NCI-H2081 treated with DMSO at 0.1 percent for 48 hours (cell line): ENCODE measurements at places on chromosomes 1 and 21.

DNA sequence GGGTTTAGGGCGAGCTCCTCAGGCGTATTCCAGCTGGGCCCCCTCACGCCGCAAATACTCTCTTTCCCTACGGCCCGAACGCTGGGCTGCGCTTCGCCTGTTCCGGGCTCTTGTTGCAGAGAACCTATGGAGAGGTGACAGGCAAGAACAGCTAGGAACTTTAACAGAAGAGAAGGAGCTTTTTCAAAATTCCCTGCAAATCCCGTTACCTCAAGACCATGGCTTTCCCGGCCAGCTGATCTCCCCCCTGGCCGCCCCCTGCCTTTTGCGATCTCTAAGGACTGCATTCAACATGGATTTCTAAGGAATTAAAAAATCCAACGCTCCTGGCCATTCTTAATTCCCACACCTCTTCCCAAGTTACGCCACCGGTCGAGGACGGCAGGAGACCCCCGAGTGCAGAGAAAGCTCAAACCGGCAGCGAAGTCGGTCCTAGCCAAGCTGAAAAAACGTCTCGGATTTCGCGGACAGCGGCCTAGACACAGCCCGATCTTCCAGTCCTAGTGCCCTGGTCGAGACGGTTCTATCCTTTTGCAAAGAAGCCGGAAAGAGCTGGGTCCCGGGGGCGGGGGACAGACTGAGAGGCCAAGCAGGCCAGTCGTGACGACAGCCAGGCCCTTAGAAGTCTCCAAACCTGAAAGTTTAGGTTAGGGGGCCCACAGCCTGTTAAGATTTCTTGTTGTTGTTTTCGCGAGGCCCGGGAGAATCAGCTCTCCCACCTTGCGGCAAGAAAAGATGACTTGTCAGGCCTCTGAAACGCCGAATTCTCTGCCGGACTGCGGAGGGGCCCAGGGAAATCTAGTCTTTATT is 1.1 kb upstream of the TBX15 start:
- no peak for DNase-seq

DNA sequence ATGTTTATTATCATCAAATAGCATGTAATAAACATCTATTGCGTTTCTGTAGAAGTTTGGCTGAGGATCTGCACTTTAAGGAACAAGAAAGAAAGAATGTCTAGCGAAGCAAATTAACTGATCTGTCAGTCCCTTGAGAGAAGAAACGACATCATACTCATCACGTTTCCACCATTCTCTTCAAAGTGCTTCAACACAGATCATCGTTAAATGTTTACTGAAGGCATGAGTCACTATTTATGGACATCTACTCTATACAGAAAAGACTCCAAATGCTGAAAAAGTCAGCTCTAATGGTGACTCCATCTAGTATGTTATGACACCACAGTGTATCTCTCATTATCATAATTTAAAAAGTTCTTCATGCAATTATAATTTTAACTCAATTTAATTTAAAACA is 369.1 kb downstream of the RGS7 start:
- no peak for DNase-seq

DNA sequence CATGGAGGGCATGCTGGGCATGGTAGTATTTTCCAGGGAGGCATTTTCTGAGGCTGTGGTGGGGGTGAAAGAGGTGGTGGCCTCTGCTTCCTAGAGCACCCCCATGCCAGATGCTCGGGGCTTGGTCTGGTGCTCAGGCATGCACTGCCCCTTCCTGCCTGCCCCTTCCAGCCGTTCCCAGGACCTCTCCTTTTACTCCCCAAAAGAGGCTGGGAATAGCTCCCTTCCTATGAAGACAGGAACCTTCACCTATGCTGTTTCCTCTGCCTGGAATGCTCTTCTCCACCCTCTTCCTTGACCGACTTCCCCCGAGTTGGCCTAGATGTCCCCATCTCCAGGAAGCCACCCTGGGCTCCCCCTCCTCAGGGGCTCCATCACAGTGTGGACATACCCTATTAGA is 9.1 kb downstream of the EDN2 start:
- no peak for DNase-seq

- no peak for DNase-seq
Observed at GRCh38 chr21:23016617-23017016, 2018.4 kb downstream of the NCAM2 start.

DNA sequence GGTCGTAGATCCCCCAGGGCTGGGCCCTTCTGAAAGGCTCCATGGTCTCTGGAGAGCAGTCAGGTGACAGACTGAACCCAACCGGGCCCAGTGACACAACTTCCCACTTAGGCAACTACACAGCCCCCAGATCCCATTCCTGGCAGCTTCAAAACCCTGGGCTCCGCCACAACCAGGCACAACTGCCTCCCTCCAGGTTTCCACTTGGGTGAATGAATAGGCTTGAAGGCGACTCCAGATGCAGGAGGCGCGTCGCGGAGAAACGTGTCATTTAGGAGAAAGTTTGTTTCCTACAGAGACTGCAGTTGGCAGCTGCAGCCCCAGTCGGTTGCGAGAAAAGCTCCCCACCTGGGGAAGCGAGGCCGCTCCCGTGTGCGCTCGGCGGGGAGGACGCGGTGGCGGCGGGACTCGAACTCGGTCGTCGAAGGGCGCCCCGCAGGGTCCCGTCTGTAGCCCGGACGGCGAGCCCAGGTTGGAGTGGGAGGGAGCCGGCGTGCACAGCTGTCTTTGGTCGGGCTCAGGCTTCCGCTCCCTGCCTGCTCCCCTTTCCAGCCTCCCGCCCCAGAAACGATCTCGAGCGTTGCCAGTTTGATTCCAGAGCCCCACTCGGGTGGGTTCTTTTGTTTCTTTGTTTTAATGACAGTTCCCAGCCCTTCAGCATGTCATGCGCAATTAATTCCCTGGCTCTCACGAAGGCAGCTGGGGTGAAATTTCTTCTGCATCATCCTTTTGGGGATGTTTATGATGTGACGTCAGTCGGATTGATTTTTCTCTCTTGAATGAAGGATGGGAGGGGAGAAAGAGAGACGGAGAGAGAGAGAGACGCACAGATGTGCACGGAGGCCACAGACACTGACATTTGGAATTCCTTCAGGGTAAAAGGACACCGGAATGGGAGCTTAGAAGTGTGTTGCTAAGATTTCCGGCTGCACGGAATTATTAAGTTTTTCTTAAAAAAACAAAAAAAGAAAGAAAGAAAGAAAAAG is 862 bp upstream of the SGIP1 start:
- DNase-seq, result no peak
